ENCODE measurements at places on chromosomes 2 and 18. TPM values are rescaled to one million over a fixed set of nuclear protein-coding genes. Genes with fewer than 3 reads are reported as not detected.
A peak's percentile ranks its signal among the peaks of the same experiment; 100 is the strongest.

DNA sequence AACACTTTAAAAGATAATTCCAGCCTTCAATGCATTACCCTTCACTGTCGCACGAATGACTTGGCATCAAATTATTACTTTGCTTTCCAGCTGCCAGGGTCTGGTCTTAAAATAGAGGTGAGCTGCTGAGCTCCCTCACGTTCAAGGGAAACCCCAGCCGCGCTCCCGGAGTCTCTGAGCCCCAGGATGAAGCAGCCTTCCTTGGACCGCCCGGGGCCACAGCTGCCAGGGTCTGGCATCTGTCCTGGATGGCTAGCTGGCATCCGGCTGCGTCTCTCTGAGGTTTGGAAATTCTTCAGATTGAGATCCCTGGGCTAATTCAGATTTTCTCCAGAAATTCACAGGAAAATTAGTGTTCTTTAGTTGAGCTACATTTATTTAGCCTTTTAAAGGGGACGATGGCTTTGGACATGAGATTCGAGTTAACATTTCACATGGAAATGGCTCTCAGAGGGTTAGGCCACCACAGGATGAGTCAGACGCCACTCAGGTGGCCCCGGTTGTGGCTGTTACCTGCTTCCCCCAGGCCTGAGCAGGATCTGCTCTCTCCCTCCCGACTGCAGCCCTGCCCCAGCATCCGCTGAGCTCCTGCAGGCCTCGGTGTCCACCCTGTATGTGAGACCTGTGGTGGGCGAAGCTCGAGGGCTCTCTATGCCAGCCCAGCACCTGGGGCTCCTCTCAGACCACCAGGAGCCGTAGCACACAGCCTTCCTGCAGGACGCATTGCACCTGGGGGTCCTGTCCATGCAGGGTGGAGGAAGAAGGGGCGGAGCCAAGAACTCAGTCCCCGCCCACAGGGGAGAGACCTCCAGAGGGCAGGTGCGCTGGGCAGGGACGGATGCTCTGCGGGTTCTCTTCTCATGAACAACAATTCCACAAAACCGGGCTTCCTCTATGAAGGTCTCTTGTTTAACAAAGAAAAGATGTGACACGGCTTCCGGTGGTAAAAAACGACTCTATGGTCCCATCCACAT lies 255.5 kb downstream of the TWIST2 start:
- DNase-seq, result no peak

FAM237A gene
- total RNA-seq, result not detected

- peak; percentile 62 for DNase-seq
Measured at GRCh38 chr2:120832296-120833070, 96.8 kb downstream of the GLI2 start.

GRCh38 chr2:30359644-30360167 lies 87.3 kb upstream of the LCLAT1 start:
- DNase-seq, result no peak

GRCh38 chr2:71711133-71711855 lies 257.9 kb downstream of the DYSF start:
- no peak for DNase-seq

FLACC1 gene
- total RNA-seq, result 3.1 TPM

REG1A gene
- not detected for total RNA-seq

DNA sequence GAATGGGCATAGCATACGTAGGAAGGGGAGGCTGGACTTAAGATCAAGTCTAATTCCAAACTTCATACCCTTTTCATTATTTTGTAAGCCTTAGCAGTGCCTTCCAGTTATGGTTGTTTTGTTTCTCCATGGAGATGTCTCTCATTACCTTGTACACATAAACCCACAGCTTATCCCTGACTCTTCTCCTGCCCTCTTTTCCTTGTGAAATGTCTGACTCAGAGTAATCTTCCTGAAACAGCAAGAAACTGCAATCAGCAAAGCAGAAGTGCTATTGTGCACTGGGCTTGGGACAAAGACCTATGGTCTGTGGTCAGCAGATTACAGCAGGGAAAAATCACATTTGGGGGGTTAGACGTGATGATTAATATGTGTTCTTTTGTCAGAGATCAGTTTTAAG lies 176.7 kb downstream of the IKZF2 start:
- DNase-seq, result no peak

DNA sequence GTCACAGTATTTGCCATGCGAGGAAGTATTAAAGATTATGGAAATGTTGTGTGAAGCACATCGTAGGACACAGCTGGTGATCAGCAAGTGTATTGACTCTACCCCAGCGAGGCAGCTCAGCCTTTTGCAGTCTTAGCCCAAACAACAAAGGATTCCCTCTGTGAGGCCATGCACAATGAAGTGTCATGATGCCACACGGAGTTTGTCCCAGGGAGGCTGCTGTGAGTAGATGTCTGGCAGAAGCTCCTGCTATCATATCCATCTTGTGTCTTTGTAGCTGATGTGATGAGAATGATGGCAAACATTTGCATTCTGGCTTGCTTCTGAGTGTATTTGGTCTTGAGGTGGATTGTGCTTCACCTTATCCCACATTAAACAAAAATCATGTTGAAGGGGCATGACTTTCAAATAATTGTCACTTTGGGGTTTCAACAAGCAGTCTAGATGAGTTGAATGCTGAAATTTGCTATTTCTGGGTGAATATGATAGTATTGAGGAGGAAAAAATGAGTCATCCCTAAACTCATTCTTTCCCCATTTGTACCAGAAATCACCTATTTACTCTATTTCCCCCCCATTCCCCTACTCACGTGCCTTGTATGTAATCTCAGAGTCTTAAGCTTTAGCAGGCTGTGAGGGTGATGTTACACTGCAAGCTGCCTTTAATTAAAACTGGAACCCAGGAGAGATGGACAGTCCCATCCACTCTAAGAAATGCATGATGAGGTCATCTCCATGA lies 273.5 kb downstream of the RNF144A start:
- no peak for DNase-seq

EPB41L3 gene
- total RNA-seq, result 103 TPM

CROCC2 gene
- 1.6 TPM for total RNA-seq

- DNase-seq, result no peak
Measured at GRCh38 chr18:60560071-60560470, 187.5 kb upstream of the MC4R start.

GRCh38 chr2:233997707-233998106 lies 52.8 kb upstream of the SPP2 start:
- no peak for DNase-seq

All from spleen (tissue), 13 donors.